ENCODE measurements at places on chromosomes 5 and 9.

DNA sequence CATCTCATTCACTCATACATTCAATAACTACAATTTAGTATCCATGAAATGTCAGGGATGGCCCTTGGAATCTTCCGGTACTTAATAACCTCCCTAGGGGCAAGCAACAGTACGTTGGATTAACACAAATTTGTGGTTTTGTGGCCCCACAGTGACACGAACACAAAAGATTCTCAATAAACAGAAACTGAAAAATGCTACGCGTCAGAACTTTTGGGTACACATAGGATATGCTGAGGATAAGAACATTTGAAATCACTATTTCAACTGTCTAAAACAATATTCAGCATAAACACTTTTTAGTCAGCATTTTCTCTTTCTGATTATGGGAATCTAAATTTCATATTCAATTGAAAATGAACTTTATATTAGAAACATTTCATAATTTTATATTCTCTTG, 107.0 kb upstream of the GPR151 start:
- DNase-seq: no peak

DNA sequence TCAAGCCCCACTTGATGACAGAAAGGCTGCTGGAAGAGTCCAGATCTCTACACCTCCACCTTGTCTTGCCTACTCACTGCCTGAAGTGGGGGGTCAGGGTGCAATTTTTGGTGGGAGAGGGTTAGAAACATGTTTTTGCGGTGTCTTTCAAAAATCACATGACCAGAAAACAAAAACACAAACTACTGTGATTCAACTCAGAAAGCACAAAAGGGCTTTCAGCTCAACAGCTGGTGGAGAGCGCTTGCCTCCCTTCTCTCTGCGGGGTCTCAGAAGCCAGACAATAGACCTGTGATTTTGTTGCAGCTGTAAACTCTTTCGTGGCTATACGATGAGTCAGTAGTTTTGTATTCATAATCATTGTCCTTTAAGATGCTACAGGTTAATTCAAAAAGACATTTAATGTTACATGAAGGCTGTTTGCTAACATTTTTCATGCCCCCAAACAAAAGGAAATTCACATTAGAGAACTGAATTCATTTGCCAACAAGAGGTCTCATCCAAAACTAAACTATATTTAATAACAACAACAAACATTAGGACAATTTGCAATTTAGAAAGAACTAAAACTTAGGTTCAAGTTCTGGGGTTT, 172.6 kb upstream of the RAI14 start:
- DNase-seq: no peak

- DNase-seq: no peak
Measured at GRCh38 chr5:6468104-6468503, 19.4 kb downstream of the UBE2QL1 start.

DNA sequence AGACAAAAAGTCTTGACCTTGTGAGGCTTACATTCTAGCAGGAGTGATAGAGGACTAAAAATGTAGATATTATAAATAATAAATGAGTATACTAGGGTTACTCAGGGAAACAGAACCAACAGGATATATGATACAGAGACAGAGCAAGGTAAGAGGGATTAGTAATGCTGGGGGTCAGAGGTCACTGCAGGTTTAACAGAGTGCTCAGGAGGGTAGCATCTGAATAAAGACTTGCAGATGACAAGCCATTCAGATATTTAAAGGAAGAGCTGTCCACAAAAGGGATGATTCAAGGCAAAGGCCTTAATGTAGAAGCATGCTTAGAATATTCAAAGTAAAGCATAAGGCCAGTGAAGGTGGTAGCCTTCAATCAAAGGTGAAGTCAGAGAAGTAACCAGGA, 65.6 kb upstream of the SEMA6A start:
- DNase-seq: no peak

DNA sequence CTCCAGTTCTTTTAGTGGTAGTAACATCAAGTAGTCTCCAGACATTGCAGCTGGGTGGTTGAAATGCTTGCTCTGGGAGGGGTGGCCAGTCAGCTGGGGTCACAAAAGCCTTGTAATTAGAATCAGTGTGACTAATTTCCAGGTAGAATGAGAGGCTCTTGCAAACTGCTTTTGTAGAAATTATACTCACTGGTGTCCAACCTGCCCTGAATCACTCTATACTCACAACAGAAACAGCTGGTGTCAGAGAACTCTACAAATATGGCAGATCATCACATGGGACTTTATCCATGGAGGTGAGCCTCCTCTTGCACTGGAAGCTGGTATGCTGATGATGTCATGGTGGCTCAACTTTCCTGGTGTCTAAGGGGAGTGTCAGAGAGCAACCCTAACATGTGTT, 71.3 kb downstream of the SH3TC2 start:
- DNase-seq: no peak

DNA sequence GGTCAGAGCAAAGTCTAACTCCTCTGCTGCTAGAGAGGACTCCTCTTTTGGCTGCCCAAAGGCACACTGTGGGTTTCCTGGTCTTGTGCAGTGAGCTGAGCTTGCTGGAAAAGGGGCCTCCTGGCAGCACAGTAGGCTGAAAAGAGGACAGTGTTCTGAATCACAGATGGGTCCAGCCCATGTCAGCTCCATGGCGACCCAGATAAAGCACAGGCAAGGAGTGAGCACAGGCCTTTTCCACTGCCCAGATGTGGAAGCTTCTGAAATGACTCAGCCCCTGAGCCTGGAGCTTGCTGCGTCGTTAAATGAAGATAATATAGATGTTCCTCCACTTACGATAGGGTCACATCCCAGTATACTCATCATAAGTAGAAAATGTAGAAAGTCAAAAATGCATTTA, 8.1 kb downstream of the CCDC180 start:
- no peak for DNase-seq

- no peak for DNase-seq
Measured at GRCh38 chr5:171474230-171474813, 54.9 kb downstream of the FGF18 start.

DNA sequence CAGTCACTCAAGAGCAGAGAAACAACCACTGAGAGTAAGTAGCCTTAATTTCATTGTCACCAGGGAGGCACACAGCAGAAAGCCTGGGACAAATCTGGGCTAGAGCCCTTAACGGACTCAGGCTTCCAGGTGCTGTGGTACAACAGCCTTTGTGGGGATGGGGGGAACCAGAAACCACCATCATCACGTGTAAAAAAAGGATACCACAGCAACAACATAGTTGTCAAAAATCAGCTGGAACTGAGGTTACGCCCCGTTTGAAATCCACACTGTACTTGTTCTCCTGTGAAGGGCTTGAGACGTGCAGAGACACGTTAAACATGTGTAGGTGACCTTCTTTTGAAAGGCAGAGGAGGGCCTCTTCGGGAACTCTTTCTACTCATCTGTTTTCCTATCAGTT, 16.6 kb upstream of the PLPP1 start:
- DNase-seq: no peak

DNA sequence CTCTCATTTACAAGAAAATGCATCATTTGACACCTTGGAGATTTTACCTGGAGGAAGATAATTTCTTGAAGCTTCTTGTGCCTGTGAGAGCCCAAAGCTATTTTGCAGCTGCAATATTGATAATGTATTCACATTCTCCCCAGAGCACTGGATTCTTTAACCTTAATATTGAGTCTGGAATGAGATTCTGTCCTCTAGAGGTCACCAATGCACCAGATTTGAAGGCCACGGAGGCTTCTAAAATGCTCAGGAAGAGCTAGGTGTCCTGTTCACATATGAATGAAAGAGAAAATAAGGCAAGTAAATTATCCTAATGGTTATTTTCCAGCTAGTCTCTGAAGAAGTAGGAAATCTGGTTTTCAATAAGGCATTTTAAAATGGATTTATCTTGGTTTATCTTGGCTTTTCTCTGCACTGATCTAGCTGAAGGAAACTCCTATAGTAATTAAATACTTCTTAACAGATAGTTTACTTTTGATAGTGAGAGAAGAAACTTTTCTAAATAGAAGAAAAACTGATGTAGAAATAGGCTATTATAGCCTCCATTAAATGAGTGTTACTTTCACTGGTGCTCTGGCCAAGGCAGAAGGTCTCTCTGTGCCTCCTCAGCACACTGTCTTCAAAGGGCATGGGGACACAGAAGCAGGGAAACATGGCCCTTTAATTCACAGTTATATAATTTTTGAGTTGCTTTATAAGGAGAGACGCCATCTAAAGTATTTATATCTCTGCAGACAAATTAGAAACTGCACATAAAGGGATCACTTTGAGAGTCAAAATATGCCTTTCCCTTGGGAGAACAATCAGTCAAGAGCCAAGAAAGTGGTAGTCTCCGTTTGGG, 297.0 kb upstream of the ACTBL2 start:
- peak; percentile 62 for DNase-seq

GRCh38 chr5:168114444-168115017, 176.9 kb upstream of the WWC1 start:
- peak; percentile 54 for DNase-seq

DNA sequence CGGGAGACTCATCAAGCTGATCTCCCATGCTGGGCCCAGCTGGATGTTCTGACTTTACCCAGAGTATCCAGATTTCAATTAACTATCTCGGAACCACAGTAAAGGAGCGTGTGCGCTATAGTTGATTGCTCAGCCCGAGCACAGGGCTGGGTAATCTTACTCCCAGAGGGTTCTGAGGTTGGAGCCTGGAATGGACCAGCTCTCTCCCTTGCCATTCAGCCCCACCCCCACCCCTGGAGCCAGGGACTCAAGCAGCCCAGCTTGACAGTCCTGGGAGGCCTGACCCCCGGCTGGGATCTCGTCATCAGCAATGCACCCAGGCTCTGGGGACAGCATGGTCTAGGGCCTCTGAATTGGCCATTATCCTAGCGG, 23.7 kb upstream of the PTGES start:
- DNase-seq: peak; percentile 17

- no peak for DNase-seq
Measured at GRCh38 chr5:32833127-32833526, 122.0 kb downstream of the NPR3 start.

GRCh38 chr5:69528035-69528434, 32.0 kb upstream of the GTF2H2C start:
- DNase-seq: no peak

GRCh38 chr9:126468141-126468825, 141.7 kb downstream of the MVB12B start:
- DNase-seq: no peak

DNA sequence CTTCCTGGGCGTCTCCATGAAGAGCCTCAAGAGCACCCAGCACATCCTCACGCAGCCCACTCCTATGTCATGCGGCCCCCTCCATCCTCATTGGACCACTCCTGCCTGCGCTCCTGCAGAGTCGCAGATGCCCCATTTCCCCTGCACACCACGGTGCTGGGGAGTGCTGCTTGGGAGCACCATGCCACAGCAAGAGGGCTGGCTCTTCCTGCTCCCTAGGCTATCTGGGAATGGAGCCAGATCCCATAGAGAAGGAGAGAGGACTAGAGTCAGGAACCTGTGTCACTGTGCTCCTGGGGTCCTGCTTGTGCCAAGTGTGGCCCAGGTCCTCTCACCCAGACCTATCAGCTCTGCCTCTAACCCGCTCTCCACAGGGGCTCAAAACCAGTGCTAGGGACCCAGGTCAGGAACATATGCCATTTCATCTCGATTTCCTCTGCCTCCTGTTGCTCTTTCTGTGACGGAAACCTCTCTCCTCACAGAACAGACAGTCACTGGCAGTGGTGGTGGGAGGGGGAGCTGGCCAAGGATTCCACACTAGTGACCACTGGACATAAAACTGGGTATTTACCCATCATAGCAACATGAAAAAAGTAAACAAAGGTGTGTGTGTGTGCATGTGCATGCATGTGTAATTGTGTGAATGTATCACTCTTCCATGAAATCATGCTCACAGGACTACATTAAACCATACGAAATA, 178.4 kb downstream of the TTLL11 start:
- DNase-seq: no peak

DNA sequence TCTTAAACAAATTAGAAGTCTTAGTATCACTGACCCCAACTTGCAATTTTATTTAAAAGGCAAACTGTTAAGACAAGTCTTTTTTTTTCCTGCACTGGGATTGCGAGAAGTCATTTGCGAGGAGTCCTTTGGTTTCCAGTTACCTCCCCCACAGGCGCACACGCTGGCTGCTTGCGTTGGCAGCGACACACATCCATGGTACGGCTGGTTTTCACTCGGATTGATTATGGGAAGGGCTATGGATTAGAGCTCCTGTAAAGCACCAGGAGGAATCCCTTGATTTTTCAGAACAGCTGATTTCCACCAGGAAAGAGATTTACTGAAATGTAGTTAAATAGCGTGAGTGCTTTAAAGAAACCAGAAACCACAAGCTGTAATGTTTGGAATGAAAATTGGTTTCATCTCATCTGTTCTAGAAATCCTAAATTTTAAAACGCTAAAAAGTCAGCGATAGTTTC, 737 bp downstream of the SLC1A3 start:
- DNase-seq: no peak

DNA sequence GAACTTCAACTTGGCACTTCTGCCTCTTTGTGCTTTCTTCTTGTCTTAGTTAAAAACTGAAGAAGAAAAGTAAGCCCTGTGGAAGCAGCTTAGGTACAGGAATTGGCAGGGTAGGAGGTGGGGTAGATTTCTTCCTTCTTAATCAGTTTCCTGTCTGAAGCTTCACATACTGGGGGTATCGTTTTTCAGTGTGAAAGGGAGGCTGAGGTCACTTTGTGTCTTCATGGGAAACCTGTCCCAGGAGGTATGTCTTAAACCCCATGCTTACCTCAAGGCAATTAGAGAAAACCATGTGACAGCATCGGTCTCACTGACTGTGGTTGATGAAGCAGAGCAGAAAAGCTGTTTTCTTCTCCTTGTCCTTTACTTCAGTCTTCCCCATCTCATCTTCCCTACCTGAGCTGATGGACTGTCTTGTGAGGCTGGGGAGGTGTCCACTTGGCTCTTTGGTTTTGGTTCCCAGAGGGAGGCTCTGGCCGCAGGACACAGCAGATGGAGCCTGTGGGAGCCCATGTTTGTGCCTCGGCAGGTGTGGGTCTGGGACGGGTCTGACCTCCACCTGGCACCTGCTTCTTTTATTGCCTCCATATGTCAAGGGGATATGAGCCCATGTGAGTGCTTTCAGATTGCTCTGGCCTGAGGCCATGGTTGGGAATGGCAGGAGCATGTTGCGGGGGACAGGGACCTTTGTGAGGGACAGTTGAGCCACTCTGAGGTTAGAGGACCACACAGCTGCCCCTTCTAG, 47.0 kb downstream of the SH3GL2 start:
- DNase-seq: no peak

DNA sequence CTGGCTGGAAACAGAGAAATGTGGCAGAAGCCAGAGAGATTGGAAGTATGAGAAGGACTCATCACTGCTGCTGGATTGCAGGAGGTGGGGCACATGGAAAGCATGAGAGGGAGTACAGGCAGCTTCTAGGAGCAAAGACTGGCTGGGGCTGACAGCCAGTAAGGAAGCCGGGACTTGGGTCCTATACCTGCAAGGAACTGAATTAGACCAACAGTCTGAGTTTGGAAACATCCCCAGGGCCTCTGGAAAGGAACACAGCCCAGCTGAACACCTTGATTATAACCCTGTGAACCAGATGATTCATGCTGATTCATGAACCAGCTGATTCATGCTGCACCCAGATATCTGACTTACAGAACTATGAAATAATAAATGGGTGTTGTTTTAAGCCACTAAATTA, 93.4 kb downstream of the OSTF1 start:
- no peak for DNase-seq
